ENCODE measurements at places on chromosomes 5 and 9. TPM values are rescaled to one million over a fixed set of nuclear protein-coding genes. Genes with fewer than 3 reads are reported as not detected.

RAD17 gene
- total RNA-seq, result 15.8 TPM

- DNase-seq, result peak; percentile 61
Observed at GRCh38 chr5:161546470-161547301, at the start of gene GABRB2. GABRB2 (minus strand) TSS chr5:161546725; CDS start chr5:161546643, 82 bp downstream.

- peak; percentile 23 for DNase-seq
Observed at GRCh38 chr5:125154301-125155110, 408.1 kb upstream of the ZNF608 start.

GRCh38 chr9:20619487-20620200 is 2.7 kb downstream of the MLLT3 start:
- no peak for DNase-seq

PIP5KL1 gene
- 5.5 TPM for total RNA-seq

Data from GM23248 (cell line).